ENCODE measurements at places on chromosomes 7 and 10.

DNA sequence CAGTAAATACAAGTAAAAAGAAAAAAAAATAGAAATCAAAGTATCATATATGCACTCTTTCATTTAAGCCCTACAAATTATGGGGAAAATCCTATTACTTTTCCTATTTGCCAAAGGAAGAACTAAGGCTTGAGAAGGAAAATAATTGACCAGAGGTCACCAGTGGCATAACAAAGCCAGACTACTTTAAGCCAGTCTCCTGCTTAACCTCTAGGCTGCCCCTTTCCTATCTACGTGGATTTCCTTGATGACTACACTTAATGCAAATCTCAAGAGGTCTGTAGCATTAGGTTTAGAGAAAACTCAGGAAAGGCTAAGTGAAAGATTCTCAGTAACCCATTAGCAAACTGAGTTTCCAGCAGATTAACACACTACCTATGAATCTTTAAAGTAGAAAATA, 49.8 kb downstream of the TPK1 start:
- DNase-seq: no peak

DNA sequence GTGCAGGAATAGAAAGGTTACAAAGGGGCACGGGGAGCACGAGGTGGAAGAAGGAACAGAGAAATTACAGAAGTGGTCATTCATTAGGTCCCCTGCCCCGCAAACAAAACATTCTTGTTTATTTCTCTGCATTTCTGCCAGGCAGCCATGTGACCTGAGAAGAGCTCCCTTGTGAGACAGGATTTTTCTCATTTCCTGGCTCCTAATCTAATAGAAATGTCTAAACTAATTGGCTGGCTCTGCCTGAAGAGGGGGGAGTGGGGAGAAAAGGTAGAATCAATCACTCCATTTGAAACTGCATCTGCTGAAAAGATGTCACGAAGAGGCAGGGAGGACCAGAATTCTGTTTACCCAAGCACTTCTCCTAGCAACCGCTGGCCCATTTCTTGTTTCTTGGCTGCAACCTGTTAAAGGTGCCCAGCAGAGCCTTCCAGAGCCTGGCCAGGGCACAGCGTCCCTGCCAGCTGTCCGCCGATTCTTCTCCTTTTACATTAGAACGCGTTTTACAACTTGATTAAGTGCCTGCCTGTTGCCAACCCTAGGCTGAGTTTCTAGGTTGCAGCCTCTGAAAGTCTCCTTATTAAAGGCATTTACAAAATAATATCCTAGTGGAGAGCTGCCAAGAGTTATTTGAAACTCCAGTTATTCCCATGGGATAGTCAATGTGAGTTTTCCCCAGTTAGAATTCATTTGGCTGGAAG, 1227.6 kb downstream of the TYW1 start:
- no peak for DNase-seq

GRCh38 chr7:138980563-138981291, 462 bp downstream of the KIAA1549 start:
- DNase-seq: peak; percentile 27

GRCh38 chr10:124532106-124532641, 70.6 kb downstream of the LHPP start:
- DNase-seq: no peak

DNA sequence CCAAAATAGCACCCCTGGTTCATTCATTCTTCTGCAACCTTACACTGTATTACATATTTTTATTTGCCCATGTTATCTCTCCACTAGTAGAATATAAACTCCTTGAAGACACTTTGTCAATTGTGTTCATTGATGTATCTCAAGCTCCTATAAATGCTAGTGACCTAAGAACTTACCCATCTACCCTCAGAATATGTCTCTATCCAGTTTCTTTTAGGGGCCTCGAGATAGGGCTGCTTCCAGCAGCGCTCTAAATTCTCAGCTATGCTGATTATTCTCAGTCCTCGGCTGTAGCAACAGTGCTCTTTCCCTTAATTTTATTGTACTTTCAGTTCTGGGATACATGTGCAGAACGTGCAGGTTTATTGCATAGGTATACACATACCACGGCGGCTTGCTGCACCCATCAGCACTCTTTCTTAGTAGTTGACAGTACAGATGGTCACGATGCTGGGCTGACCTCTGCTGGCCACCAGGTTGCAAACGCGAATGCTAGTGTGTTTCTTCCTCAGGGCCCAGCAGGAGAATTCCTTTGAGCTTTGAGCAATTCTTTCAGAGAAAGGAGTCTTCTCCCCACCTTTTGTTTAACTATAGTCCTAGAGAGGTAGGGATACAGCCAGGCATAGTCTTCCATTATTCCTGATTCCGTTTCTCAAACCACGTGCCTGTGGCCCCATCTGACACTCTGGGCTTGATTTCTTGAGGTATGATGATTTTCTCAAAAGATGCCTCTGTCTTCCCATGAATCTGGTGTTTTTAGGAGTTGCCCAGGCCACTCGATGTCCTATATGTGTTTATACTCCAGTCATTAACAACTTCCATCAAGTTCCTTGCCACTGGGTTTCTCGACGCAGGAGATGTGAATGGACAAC, 49.1 kb upstream of the CDC14C start:
- peak; percentile 45 for DNase-seq

- DNase-seq: peak; percentile 52
These were observed 2.4 kb upstream of the UBE3C start for GRCh38 chr7:157136372-157136771.

GRCh38 chr10:132645247-132645530, 107.6 kb downstream of the INPP5A start:
- no peak for DNase-seq

- no peak for DNase-seq
These were observed 32.5 kb downstream of the RGS10 start for GRCh38 chr10:119509909-119510451.

- DNase-seq: no peak
These were observed 65.7 kb upstream of the STRIP2 start for GRCh38 chr7:129368389-129368986.

DNA sequence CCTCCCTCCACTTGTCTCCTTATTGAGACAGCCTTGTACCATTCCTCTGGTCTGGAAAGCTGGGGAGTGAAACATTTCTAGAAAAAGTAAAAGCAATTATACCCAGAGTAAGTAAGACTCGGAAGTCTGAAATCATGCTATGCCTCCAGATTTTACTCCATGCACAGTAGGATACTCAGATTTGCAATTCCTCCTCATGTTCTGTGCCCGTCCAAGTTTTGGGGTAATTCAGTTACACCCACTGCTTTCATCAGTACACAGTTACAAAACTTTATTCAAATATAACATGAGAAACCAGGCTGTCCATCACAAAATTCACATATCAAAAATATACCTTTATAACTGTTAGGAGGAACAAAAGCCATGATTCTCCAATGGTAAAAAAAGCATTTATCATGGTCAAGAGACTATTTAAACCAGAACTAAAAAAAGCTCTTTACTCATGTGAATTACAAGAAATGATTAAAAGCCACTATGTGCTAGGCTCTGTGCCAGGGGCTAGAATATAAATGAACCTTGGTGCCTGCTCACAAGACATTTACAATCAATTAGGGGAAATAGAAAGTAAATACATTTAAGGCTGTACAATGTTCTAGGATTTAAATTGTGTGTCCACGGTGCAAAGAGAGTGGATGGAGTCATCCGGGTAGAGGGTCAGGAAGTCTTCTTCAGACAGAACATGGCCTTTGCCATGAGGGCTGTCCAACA, 320.2 kb downstream of the ELMO1 start:
- no peak for DNase-seq

DNA sequence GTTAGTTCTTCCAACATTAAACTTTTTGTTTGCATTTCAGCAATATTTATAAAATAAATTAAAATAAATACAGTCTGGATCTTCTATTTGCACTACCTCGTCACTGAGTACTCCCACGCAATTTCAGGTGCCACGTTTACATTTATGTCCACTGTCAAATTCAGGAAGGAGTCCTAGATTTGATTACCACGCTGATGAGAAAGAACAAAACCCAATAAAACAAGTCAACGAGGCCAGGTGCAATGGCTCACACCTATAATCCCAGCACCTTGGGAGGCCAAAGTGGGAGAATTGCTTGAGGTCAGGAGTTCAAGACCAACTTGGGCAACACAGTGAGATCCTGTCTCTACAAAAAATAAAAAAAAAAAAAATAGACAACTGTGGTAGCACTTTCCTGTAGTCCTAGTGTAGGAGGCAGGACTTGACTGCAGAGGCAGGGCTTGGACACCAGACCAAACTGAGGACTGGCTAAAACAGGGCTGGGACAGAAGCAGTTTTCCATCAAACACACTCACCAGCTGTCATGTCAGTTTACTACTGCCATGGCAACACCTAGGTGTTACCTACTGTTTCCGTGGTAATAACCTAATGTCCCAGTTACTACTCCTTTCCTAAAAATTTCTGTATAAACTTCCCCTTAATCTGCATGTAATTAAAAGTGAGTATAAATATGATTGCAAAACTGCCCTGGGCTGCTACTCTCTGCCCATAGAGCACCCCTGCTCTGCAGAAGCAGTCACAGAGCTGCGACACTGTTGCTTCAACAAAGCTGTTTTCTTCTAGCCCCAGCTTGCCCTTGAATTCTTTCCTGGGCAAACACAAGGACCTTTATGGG, 341.7 kb downstream of the PARD3 start:
- no peak for DNase-seq

DNA sequence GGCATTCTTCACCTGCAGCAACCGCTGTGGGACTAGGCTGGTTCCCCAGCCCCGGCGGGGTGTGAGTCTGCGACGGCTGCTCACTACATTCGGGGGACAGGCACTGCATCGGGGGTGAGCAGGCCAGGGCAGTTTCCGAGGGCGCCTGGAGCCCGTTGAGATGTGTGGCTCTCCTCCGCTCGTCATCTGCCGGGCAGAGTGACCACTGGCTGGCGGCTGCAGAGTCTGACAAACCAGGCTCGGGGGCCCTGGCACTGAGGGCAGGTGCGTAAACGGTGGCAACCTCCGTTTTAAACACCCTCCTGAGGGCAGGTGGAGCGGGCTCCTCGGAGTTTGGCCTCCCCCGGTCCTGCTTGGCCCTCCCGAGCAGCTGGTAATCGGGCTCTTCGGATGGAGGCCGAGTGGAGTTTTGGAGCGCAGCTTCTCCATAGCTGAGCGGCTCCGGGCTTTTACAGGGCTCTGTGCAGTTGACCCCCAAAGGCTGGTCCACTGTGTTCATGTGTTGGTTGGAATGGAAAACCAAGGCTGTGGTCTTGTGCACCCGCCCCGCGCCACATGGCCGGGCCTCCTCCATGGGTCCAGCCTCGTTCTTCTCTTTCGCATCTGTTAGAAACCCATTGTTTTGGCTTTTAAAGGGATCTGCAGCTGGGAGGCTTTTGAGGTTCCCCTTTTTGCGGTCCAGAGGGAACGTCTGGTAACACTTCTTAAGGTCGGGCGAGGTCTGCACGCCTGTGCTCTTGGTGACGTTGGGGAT, 20.9 kb downstream of the INSYN2A start:
- DNase-seq: no peak

- no peak for DNase-seq
These were observed 581 bp upstream of the GLCCI1 start for GRCh38 chr7:7967886-7968543.

All from umbilical cord (tissue), 2 donors.